ENCODE measurements at places on chromosomes 16 and 17.

GRCh38 chr17:57113011-57113410 lies 28.0 kb downstream of the AKAP1 start:
- DNase-seq, result no peak

GRCh38 chr16:8542393-8542792 lies 47.9 kb downstream of the TMEM114 start:
- DNase-seq, result no peak

DNA sequence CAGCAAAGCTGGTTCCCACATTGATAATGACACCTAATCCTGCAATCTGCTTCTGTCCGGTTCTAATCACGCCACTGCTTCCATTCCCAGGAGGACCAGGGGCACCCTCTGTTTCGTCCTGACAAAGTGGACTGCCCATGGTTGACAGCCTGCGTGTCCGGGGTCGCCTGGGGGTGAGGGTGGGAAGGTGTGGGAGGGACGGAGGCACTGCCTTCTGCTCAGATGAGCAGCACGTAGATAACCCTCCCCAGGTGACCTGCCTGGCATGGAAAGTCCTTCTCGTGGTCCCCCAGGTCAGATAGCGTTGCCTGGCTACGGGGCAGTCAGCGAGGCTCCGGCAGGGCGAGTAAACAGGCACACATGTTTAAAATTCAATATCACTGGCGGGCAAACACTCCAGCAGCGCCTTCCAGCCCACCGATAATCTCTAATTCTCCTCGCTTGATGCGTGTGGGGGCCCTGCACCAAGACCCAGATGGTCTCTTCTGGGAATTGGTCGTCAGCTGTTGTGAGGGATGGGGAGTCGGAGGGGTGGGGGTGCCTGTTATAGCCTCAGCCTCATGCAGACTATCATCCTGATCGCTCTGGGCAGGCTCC lies 132.2 kb downstream of the RAP1GAP2 start:
- no peak for DNase-seq

- DNase-seq, result no peak
Observed at GRCh38 chr16:8718851-8719680, 44.6 kb downstream of the ABAT start.

GRCh38 chr17:75576661-75577060 lies 10.9 kb upstream of the MYO15B start:
- DNase-seq, result no peak

DNA sequence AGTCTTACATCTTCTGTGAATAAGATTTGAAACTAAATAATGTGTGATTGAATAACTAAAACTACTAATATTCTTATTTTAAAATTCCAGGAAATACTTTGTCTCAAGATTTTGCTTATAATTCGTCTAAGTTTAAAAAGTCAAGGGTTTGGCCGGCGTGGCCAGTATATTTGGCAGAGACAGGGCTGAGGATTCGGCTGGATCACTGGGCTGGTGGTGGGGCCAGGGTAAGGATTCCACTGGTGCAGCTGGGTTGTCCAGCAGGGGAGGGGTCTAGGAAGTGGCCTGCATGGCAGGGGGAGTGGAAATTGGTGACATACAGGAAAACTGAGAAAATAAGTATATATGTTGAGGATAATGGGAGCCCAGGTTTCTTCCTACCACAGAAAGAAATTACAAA lies 75.7 kb downstream of the MYO1D start:
- no peak for DNase-seq

Data from occipital lobe (tissue), 3 donors.